NCI-H1048 (cell line): ENCODE measurements at places on chromosomes 6 and 20.

GRCh38 chr6:138105446-138105845 lies 1.8 kb downstream of the PERP start:
- DNase-seq, result no peak

DNA sequence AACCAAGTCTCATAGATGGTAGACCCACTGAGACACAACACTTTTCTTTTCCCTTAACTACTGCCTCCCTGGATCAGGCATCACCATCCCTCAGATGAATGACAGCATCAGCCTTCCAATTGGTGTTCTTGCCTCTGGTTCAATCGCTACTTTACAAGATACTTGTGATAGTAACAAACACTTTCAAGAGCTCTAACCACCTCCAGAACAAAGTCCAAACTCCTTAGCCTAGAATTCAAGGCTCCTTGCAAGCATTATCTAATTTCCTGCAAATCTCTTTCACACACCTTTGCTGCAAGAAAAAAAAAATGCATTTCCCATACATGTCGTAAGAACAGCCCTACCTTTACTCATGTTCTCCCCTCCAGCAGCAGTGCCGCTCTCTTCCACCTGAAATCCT lies 33.1 kb downstream of the RALGAPA2 start:
- DNase-seq, result no peak

- no peak for DNase-seq
These were observed 175.9 kb upstream of the GJE1 start for GRCh38 chr6:141956868-141957267.

- no peak for DNase-seq
These were observed 413.7 kb downstream of the RFPL4B start for GRCh38 chr6:112760831-112761230.

GRCh38 chr6:99232056-99232455 lies 117.4 kb downstream of the FAXC start:
- DNase-seq, result no peak

- DNase-seq, result no peak
These were observed 58.2 kb upstream of the PRND start for GRCh38 chr20:4663553-4663952.

GRCh38 chr6:156731396-156731795 lies 45.8 kb upstream of the ARID1B start:
- no peak for DNase-seq

- no peak for DNase-seq
These were observed 4.6 kb upstream of the LSM14B start for GRCh38 chr20:62117658-62118057.

GRCh38 chr6:55901765-55902270 lies 26.4 kb upstream of the BMP5 start:
- no peak for DNase-seq

- no peak for DNase-seq
These were observed 4.5 kb downstream of the HINT3 start for GRCh38 chr6:125961117-125961516.

- DNase-seq, result no peak
These were observed 190.9 kb upstream of the SLC24A3 start for GRCh38 chr20:19021406-19022117.

DNA sequence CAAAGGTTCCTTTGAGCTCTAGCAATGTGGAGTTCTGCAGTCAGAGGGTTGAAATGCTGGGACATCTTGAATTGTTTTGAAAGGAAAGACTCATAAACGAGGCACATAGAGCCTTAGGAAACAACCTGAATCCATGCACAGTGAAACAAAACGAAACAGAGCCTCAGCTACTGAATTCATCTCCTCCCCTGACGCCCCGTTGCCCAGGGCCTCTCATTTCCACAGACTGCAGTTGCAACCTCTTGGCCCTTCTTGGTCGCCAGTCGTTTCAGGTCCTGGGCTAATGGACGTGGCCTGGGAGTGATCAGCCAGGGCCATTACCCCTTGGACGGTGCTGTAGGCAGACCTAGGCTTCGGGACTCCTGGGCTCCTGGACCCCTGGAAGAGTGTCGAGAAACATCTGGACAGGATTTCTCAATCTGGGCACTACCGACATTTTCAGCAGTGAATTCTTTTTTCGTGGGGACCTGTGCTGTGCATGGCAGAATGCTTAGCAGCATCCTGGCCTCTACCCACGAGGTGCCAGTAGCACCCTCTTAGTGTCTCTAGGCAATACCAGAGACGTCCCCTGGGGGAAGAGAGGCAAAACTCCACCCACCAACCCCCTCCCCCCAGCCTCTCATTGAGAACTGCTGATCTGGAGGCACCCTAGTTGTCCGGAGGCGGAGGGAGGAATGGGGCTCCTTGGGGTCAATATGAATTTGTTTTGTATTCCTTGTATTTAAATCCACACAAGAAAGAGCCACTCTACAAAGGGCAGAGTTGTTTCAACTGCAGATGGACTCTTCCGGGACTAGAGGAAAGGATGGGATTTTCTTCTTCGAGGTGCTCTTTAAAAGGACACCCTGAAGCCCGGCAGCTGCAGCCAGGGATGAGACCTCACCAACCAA lies 50.2 kb downstream of the TMEM242 start:
- DNase-seq, result no peak

- no peak for DNase-seq
These were observed 797.9 kb upstream of the SLC35B3 start for GRCh38 chr6:9233226-9233625.

GRCh38 chr6:148358196-148358785 lies 15.7 kb downstream of the SASH1 start:
- DNase-seq, result no peak

DNA sequence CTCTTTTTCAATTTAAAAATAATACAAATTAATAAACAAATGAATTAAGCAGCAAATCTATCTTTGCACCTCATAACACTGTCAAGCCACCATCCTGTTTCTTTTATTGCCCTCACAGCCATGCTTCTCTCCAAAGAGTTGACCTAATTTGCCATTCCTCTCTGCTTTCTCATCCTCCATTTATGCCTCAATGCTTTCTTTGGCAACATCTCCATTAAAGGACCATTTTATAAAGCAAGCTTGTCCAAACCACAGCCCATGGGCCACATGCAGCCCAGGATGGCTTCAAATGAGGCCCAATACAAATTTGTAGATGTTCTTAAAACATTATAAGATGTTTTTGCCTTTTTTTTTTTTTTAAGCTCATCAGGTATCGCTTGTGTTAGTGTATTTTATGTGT lies 26.4 kb upstream of the MEI4 start:
- no peak for DNase-seq

GRCh38 chr6:117414770-117415169 lies 11.0 kb downstream of the ROS1 start:
- DNase-seq, result no peak

DNA sequence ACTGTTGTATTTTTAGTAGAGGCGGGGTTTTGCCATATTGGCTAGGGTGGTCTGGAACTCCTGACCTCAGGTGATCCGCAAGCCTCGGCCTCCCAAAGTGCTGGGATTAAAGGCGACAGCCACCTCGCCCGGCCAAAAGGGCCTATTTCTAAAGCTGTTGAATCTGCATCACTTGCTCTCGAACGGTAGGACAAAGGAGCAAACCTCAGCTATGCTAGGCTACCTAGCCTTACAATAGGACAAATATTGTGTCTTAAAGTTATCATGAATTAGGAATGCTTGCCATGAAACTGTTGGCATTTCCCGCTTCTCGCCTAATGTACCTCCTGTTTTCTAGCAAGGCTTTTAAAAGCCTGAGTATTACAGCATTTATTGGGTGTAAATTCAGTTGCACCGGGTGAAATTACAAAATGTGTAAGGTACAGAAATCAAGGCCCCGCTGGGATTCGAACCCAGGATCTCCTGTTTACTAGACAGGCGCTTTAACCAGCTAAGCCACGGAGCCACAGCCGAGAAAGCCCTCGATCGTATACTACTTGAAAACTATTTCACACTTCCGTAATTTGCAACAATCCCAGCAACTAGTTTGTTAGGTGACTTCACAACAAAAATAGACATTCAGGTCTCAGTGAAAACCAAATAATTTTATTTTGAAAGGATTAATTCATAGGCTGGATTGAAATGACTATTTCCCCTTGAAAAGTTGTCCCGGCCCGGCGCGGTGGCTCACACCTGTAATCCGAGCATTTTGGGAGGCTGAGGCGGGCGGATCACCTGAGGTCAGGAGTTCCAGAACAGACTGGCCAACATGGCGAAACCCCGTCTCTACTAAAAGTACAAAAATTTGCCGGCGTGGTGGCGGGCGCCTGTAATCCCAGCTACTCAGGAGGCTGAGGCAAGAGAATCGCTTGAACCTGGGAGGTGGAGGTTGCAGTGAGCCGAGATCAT lies 211.6 kb upstream of the ZNF184 start:
- DNase-seq, result no peak

DNA sequence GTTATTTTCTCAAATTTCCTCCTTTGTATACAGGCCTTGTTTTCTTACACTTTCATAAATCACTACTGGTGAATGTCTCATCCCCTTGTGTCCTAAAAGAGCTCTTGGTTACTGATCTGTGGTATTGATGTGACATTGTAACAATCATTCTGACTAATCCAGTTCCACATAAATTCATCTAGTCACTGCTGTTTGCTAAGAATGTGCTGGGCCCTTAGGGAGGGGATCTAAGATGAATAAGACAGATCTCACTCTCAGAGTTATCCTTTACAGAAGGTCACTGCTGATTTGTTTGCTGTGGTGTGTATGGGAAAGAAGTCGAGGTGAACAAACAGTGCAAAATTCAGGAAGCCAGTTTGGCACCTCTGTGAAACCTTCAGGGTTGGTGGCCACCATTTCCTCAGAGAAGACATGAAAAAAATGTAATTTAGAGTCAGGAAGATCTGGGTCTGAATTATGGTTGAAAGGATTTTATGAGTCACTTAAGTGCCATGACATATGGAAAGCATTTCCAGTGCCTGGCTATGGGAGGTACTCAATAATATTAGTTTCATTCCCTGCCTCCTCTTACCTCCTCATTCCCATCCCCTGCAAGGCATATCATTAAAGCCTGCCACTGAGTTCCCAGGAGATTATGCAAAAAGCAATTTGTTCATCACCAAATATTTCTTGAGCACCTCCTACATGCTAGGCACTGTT lies 121.8 kb downstream of the COL9A1 start:
- no peak for DNase-seq

DNA sequence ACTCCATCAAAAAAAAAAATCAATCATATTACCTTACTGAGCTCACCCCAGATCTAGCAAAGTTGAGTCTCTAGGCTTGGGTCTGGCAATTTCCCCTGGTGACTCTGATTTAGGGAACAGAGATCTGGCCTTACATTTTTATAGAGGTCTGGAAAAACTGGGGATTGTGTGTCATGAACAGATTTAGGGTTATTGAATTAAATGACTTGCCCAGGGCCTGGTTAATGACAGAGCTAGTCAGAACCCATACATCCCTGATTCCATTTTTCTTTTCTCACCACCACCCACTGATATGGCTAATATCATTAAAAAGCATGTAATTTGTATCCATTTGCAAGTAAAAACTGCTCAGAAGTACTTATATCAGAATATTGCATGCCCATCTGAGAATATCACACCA lies 163.4 kb upstream of the OGFRL1 start:
- no peak for DNase-seq

- no peak for DNase-seq
These were observed 163.0 kb downstream of the SIM1 start for GRCh38 chr6:100301731-100302130.

- no peak for DNase-seq
These were observed 29.8 kb downstream of the SMPDL3A start for GRCh38 chr6:122818866-122819265.

- DNase-seq, result no peak
These were observed 8.7 kb downstream of the SASH1 start for GRCh38 chr6:148351309-148351708.

- no peak for DNase-seq
These were observed 4.8 kb upstream of the IRF4 start for GRCh38 chr6:386688-387266.

DNA sequence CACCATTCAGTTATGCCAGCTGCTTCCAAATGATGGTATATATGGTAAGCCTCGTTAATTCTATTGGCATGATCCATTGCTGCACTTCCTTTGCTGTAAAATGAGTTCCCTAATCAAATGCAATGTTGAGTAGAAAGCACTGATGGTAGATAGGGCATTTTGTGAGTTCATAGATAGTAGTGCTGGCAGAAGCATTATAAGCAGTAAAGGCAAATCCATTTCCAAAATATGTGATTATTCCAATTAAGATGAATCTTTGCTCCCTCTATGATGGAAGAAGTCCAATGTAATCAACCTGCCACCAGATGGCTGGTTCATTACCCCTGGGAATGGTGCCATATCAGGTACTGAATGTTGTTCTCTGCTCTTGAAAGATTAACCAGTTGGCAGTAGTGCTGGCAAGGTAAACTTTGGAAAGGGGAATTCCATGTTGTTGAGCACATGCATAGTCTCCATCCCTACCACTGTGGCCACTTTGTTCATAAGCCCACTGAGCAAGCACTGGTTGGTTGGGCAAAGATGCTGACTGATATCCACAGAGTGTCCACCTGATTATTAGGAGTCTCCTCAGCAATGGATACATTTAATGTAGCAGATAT lies 5.6 kb upstream of the TBPL1 start:
- no peak for DNase-seq

DNA sequence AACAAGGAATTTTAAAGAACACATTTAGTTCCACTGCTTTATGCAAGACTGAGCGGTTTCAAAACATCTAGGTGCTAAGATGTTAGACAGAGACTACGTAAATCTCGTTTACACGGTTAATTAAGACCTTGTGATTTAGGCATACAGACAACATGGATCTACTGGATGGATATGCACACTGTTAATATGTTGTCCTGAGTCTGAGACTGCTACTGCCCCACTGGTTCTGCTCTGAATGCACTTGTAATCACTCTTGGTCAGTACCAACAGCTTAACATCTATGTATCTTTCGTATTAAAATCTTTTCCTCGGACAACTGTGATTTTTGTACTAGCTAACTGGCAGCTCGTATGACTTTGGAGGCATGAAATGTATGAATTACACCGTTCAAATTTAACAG lies 3.1 kb downstream of the MAN1A1 start:
- no peak for DNase-seq

DNA sequence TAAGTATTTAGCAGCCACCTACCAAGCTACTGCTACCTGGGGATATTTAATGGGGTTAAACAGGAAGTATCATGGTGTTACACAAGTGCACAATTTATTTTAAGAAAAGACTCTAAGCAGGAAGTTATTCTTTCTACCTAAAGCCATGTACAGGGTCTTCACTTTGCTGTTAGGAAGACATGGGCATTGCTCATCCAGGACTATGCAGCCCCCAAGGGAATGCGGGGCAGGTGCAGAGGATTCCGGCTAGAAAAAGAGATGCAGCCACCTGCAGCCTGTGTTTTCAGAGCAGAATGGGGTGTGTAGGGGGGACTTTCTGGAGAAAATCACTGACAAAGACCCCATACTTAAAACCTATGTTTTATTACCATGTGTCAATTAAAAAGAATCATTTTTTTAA lies 399.1 kb upstream of the NOX3 start:
- DNase-seq, result no peak
